ENCODE measurements at places on chromosomes 2 and 18.

DNA sequence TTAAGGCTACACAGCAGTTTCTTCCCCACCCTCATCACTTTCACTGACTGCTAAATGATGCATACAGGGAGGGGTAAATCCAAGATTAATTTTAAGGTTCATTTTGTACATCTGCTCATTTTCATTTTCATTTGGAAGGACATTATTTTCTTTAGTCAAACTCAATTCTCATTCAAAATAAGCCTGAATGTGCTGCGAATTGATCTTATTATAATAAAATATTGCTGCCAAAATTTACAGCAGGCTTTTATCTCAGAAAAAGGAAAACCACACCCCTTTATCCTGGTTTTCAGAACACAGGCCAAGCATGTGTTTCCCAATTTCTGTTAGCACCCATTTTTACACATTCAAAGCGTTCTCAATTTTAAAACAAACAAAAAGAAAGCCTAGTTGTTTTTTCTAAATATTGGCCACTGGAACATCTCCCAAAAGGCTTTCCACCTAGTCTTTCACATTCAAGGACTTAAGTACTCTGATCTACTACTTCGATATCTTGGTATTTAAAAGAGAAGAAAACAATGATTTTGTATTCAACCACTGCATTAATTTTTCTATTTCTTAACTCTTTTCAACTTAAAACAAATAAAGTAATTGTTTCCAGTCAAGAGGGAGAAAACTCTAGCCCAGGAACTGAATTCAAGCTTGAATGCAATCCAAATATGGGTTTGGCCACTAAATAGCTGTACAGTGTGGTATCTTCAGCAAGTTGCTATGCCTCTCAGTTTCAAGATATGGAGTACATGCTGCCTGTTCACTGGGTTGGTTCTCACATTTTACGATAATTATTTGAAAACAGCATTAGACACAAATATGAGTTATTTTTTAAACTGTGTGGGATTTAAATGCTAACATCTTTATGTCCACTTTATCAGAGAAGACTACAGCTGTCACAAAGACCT is 52.5 kb downstream of the CDH2 start:
- DNase-seq, result no peak

DNA sequence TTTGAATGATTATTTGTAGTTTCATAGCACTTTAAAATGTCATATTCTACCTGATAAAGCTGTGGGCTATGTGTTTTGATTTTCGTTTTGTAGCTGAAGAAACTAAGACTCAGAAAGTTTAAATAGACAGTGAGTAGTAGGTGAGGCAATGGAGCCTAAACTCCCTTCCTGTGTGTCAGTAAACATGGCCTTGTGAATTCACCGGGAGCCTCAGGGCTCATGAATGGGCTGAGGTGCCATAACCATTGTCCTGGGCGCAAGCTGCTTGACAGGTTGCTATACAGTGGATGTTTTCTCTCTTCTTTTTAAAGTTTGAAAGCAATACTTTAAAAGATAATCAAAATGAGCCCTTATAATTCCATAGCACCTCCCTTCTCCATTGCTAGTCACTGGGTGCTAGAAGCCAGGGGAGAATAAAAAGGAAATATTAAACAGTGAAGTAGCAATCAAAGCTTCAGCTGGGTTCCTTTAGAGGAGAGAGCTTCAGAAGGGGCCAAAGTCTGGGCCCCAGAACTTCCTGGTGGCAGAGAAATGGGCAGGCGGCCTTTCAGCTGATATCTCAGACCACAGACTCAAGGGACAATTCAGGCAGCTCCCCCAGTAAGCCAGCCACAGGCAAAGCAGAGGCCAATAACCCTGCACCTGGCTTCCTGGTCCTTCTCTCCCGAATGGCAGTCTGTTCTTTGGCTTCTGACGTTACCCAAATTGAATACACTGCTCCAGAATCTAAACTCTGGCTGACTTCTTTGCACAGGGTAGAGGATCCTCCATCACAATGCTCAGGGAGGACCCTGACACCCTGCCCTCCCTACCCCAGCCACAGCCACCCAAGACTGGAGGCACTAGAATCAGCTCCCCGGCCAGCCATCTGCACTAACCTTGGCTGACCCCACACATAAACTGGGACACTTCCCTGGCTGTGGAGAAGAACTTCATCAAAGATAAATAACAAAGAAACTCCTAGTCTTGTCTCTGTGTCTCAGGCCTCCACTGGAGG is 51.8 kb upstream of the NPAS2 start:
- no peak for DNase-seq

DNA sequence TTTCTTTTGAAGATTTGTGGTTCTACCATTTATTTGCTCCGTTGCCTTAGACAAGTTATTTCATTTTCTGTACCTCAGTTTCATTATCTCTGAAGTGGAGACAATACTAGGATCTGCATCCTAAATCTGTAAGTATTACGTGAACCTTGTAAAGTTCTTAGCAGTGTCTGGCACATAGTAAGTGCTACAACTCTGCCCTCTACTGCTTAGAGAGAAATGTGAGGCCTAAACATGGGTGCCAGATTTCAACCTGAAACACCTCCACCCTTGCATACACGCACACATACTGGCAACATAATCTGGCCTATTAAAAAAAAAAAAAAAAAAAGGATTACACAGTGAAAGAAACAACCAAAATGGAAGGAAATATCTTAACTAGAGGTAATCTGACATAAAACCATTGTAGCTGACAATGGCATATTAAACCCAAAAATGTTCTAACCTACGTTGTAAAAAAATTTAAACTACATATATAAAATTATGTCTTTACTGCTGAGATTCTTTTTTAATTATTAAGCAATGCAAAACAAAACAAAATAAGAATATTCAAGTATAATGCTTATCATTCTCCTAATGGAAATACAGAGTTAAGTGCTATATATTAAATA is 132.6 kb downstream of the MAP2 start:
- peak; percentile 46 for DNase-seq

DNA sequence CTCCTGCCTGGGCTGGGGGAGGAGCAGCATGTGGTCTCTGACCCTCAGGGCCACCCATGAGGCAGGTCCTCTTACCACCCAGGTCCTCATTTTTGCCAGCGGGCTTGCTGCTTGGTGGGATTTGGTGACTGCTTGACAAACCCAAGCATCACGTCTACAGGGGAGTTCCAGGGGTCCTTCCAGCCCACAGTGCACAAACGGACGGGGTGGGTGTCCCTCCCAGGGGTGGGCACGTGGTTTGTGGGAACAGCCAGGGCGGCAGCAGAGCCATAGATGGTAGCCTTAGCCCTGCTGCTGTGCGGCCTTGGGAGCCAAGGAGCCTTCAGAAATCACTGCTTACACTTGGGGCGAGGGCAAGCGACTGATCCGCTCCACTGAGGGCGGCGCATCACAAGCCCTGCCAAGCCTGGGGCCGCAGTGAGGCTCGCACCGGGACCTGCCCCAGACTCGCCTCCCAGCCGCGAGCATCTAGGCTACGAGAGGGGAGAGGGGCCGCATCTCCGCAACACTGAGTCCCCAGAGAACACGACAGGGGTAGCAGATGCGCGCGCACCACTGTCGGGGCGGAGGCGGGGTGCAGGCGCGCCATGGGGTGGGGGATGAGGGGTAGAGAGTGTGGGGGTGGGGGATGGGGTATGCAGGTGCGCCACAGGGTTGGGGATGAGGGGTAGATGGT is 36.9 kb downstream of the SNED1 start:
- no peak for DNase-seq

- no peak for DNase-seq
These were observed 173.3 kb downstream of the DCDC2C start for GRCh38 chr2:3876685-3877084.

- no peak for DNase-seq
These were observed 207.5 kb downstream of the ARHGAP15 start for GRCh38 chr2:143336719-143337210.

GRCh38 chr18:44273298-44273697 is 407.4 kb upstream of the SETBP1 start:
- DNase-seq, result no peak

- peak; percentile 90 for DNase-seq
These were observed 22.2 kb downstream of the NFE2L2 start for GRCh38 chr2:177242121-177242987.

GRCh38 chr2:177772529-177772928 is 300.0 kb downstream of the PDE11A start:
- DNase-seq, result no peak

GRCh38 chr2:156800781-156801361 is 364.7 kb downstream of the GPD2 start:
- DNase-seq, result peak; percentile 65

GRCh38 chr2:176395273-176395854 is 126.1 kb downstream of the MTX2 start:
- DNase-seq, result no peak

DNA sequence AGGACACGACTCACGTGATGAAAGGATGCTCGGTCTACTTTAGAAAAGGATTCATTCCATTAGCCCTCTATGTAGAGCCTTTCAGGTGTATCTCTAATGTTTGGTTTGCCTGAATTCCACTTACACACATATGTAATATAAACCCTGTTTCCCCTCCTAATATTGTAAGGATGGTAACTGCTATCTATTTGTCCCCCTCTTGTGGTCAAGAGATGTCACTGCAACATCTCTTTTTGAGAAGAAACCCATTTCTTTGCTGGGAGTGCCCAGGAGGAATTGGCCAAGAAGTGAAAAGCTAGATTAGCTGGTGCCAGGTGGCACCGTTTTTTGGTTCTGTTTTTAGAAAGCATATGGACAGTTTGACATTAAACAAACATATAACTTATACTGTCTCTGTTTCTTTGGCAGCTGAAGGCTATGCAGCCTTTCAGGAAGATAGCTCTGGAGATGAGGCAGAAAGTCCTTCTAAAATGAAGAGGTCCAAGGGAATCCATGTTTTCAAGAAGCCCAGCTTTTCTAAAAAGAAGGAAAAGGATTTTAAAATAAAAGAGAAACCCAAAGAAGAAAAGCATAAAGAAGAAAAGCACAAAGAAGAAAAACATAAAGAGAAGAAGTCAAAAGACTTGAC is 41.2 kb downstream of the RALBP1 start:
- DNase-seq, result no peak

GRCh38 chr2:112143150-112143549 is 5.0 kb downstream of the FBLN7 start:
- DNase-seq, result no peak

DNA sequence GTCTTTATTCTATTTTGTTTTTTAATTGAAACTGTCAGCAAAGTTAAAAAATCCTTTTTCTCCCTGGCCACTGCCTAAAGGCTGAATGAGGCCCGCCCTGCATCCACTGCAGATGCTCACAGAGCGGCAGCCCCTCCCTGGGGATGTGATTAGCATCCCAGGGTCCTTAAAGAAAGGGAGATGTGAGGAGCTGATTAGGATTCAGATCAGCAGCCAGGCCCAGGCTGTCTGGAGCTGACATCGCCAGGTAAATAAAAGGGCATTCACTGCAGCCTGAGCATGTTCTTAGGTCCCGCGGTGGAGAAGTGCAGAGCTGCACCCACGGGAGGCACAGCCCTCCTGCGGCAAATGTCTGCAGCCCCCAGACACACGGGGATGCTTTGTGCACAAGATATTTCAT is 83.8 kb downstream of the LONRF2 start:
- DNase-seq, result no peak
